Activated CD4-positive, alpha-beta T cell treated with anti-CD3 and anti-CD28 coated beads, Interleukin-2, Interleukin-6, amounts not matched to agents 100 ng/mL and 50 ng/mL, durations not matched to agents 16 hours and 8 hours (primary cell): ENCODE measurements at places on chromosomes 4 and X.

GRCh38 chr4:108693211-108693610, 42.8 kb downstream of the OSTC start:
- DNase-seq = no peak

DNA sequence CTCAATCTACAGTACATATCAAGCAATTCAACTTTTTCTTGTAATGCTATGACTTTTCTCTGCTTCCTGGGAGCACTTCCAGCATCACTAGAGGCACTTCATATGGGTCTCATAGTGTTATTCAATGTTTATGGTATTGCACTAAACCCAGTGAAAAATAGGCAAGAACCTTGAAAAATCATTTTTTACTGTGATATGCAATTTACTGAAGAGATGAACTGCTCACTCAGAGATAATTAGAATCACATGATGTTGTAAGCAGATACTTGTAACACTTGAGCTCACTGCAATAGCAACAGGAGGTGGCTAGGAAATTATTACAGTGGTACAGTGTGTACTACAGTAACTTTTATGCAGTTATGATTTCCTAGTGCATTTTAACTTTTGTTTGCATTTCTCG, 93.3 kb downstream of the RASGEF1B start:
- no peak for DNase-seq

GRCh38 chrX:85419293-85419692, 39.8 kb upstream of the POF1B start:
- no peak for DNase-seq

- DNase-seq = no peak
Observed at GRCh38 chrX:2145692-2146367, 354.9 kb downstream of the DHRSX start.

GRCh38 chr4:17680559-17681280, 66.3 kb downstream of the MED28 start:
- DNase-seq = no peak

DNA sequence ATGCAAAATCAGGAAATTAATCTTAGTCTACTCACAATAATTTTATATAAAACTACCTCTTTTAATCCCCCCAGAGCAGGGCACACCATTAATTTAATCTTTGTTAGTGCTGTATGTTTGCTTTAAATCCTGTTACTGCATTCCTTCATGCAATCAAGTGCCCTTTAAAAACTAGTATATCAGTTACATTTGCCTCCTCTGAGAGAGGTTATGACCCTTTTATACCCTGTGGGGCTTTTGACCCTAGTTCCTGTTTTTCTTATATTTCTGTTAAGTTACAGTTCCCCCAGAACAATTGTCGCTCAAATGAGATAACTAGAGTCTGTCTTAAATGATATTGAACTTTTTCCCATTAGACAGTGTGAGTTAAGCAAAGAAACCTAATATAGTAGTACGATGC, 46.2 kb downstream of the GPC4 start:
- no peak for DNase-seq

GRCh38 chrX:19535476-19535875, 20.2 kb upstream of the MAP3K15 start:
- no peak for DNase-seq

GRCh38 chrX:154719132-154719675, 31.7 kb downstream of the GAB3 start:
- DNase-seq = peak; percentile 79

DNA sequence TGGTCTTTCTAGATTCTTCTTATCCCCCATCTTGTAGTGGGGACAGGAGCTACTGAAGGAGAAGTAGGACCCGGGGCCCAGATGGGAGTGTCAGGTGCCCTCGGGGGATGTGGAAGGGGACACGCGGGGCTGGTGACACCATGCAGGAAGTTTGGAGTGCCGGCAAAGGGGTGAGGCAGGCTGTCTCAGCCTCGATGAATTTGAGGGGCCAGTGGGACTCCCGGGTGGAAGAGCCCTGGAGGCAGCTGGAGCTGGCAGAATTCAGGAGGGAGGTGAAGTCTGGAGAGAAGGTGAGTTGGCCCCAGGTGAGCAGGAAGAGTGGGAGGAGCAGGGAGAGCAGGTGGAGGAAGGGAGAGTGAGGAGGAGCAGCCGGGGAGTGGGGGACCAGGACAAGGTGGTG, 101.7 kb downstream of the CPZ start:
- DNase-seq = no peak

DNA sequence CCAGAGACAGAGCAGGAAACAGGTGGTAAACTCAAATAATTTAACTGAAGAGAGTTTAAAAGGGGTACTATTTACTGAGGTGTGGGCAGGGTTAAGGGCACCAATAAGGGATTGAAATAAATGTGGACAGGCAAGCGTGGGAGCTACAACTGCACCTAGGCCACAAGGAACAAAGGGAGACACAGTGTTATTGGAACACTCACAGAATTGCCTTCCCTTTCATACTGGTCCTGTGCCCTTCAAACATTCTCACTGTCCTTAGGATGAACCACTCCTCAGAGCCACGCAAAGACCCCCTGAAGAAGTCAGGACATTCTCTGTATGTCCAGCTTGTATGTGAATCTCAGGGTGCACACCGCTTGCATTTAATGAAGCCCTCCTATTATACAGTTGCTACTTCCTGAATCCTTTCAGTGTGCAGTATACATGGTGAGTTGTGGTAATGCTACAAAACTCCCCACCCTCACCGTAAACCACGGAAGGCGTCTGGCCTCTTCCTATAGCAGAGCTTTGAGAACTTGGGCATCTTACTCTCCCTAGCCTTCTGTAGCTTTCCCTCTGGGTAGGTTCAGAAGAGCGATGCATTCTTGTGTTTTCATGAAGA, 9.6 kb upstream of the MRPL1 start:
- peak; percentile 76 for DNase-seq

DNA sequence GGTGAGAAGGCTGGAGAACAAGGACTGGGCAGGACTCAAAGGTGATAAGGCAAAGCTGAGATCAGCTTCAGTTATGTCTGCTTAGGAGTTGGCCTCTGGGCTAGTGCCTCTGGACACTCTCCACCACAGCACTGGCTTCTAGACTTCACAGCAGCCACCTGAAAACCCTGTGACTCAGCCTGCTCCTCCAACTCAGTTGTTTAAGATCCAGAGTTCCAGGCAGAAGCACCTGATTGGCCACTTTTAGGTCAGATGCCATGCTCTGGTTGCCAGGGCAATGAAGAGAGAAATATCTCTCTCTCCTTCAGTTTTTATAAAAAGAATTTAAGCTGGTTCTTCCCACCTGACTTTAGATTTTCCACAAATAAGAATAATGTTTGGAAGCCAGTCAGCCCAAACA, 47.9 kb upstream of the BLTP1 start:
- no peak for DNase-seq

GRCh38 chr4:43296946-43297528, 404.5 kb downstream of the GRXCR1 start:
- DNase-seq = no peak

DNA sequence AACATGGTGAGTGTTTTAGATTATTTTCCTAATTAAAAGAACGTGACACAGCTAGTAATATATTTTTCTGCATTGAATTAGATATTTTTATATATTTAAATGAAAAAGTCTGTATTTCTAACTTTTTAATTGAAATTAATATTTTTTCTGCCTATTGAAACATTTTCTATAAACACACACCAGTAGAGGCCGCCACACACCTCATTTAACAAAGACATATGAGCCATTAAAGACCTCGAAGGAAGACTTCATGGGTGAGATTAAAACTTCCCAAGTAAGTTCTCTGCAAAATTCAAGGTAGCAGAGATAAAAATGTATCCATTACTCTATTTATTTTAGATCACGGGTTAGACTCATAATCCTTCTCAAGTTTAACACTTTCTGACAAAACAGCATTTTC, 8.3 kb downstream of the SLITRK2 start:
- peak; percentile 8 for DNase-seq

GRCh38 chr4:175215657-175216056, 297.5 kb downstream of the ADAM29 start:
- no peak for DNase-seq

DNA sequence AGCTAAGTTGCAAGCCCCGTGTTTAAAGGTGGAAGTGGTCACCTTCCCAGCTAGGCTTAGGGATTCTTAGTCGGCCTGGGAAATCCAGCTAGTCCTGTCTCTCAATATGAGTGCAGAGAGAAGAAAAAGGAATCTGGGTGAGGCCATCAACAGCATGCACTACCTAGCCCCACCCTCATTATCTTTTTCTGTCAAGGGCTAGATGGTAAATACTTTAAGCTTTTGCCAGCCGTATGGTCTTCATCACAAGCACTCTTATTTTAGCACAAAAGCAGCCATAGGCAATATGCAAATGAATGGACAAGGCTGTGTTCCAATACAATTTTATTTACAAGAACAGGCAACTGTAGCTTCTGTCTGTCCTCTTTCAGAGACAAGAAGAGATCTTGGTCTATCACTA, 282.9 kb downstream of the ZNF674 start:
- no peak for DNase-seq

- no peak for DNase-seq
Observed at GRCh38 chr4:169151671-169152070, 119.1 kb downstream of the SH3RF1 start.

GRCh38 chr4:150402871-150403272, 179.1 kb upstream of the MAB21L2 start:
- no peak for DNase-seq

- no peak for DNase-seq
Observed at GRCh38 chrX:150768580-150769190, 75.5 kb downstream of the MTMR1 start.

- DNase-seq = no peak
Observed at GRCh38 chrX:12052109-12052508, 86.2 kb upstream of the FRMPD4 start.

GRCh38 chr4:100379583-100380105, 138.2 kb downstream of the EMCN start:
- DNase-seq = no peak

- DNase-seq = peak; percentile 43
Observed at GRCh38 chr4:186067757-186068385, 1.1 kb upstream of the TLR3 start.

DNA sequence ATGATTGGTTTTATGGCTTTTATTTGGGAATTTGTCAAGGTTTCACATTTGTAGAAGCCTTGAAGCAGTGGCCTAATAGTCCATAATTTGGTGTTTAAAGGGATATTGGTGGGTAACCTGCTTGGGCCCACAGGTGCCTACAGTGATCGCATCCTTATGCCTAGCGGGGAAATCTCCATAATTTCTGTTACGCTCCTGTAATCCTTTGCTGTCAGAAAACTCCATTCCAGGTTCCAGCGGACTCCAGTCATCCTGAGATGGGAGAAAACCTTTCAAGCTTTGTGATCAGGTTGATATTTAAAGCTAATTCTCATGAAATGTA, 257.0 kb upstream of the JADE1 start:
- DNase-seq = no peak

GRCh38 chrX:11352296-11352741, 59.1 kb downstream of the AMELX start:
- DNase-seq = no peak

DNA sequence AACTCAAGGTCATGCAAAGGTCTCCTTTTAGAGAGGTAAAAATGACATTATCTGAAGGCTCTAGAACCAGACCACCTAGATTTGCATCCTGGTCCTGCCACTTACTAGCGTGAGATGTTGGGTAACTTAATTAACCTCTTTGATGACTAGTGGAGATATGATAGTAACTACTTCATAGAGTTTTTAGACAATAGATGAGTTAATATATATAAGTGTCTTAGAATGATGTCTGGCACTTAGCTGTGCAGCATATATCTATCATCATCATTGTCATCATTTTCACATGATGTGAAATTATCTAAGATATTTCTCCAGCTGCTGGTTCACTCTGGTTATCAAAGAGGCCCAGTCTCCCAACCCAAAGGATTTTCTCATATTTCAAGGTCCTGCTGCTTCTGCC, 126.1 kb upstream of the DCLK2 start:
- DNase-seq = no peak

- DNase-seq = no peak
Observed at GRCh38 chr4:103075435-103075893, 1.1 kb downstream of the SLC9B2 start.

- DNase-seq = no peak
Observed at GRCh38 chrX:141791856-141792255, 46.3 kb upstream of the MAGEC3 start.

GRCh38 chrX:148412006-148412405, 88.4 kb upstream of the AFF2 start:
- no peak for DNase-seq

- no peak for DNase-seq
Observed at GRCh38 chr4:183286590-183287308, 33.3 kb downstream of the CLDN22 start.

- peak; percentile 66 for DNase-seq
Observed at GRCh38 chr4:25859429-25860148, 3.2 kb downstream of the SEL1L3 start.

DNA sequence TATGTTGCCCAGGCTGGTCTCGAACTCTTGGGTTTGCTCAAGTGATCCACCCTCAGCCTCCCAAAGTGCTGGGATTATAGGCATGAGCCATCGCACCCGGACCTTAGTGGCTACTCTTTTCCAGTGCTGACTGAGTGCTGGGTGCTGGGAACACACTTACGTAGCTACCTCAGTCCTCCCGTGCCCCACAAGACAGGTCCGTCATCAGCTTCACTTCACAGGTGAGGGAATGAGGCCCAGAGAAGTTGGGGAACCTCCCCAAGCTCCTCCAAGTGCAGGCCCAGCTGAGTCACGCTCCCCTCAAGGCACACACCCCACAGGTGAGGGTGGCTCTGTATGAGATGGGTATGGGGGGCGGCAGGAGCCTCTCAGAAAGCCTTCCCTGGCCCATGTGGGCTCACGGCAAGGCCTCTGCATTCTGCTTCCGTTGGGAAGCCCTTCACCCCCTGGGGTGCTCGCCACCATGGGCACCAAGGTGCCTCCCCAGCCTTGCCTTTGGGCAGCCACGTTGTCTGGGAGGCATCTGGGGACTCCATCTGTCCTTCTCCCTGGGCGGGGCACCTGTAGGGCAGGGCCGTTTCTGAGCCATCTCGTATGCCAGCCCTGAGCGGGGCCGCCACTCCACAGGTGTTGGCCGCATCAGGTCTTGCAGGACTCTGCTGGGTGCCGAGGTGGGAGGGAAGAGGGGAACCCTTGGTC, 28.4 kb downstream of the NSG1 start:
- DNase-seq = no peak

- DNase-seq = no peak
Observed at GRCh38 chr4:124469981-124470380, 242.6 kb downstream of the ANKRD50 start.

DNA sequence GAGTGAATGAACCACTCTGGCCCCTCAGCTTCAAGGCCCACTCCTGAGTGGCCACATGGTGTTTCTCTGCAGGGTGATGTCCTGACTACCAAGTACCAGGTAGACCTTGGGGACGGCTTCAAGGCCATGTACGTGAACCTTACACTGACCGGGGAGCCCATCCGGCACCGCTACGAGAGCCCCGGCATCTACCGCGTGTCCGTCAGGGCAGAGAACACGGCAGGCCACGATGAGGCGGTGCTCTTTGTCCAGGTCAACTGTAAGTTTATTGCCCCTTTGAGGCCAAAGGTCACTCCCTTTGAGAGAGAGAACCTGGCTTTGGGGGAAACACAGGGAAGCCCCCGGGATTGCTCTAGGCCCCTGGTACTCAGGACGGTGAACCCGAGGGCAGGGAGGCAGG, 216.0 kb downstream of the AFAP1 start:
- no peak for DNase-seq
